Effector memory CD8-positive, alpha-beta T cell (primary cell): ENCODE measurements at places on chromosomes 1 and 21.

DNA sequence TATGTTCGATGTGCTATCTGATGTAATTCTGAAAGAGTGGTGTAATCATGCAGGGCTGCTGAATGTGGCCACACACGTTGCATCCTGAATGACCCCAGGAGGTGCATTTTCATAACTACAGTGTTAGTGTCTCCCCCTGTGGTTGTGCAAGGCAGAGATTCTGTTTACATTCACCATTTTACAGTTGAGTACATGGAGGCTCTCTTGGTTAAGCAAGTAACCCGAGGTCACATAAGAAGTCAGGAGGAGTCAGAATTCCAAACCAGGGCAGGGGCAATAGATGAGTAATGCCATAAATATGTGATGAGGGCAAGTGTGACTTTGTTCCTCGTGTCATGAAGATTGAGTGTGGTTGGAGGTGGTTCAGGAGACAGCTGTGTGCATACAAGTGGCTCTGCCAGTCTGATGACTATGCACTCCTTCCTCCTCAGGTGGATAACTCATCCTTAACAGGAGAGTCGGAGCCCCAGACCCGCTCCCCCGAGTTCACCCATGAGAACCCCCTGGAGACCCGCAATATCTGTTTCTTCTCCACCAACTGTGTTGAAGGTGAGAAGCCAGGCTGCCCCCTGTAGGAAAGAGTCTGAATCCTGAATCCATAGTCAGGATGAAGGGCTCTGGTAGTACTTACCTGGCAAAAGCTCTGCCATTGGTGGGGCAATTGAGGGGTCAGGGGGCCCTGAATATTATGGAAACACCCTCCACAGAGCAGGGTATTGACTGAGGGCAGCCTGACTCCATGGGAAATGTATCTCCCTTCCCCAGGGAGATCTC is 9.3 kb downstream of the ATP1A2 start:
- no peak for DNase-seq

DNA sequence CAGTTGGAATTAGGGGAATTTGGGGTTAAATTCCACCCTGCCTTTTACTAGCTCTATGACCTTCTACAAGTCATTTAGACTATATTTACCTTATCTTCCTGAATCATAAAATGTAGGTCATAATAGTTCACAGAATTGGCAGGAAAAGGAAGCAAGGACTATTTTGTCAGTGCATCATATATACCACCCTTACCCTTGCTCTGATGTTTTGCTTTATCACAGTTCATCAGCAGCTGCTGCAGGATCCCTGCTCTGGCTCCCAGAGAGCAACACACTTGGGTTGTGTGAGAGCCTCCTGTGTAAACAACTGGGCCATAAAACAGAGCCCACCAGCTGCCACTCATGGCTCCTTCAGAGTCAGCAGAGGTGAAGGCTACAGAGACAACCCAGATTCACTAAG is 631.6 kb upstream of the CAMK1G start:
- no peak for DNase-seq

- no peak for DNase-seq
These were observed 22.8 kb downstream of the WDR26 start for GRCh38 chr1:224411766-224412165.

- DNase-seq: no peak
These were observed 20.5 kb downstream of the MAPKAPK2 start for GRCh38 chr1:206705191-206705590.

DNA sequence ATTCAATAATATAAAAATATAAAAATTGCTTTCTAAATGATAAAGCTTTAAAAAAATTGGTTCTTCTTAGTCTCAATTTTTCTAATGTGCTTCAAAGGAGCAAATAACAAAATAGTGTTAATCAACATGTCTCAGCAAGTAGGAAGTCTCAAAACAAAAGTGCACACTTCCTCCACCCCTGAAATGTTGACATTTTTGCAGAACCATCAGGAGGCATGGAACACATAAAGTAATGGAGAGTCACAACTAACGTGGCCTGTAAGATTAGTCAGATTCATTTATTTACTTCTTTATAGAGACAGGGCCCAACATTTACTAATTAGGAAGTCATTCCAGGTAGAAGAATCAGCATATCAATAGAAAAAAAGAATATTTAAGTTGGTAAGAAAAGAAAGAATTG is 34.9 kb upstream of the FMO2 start:
- no peak for DNase-seq

GRCh38 chr1:119084798-119085197 is 55.7 kb downstream of the WARS2 start:
- DNase-seq: no peak

GRCh38 chr1:177444997-177445746 is 274.4 kb downstream of the BRINP2 start:
- DNase-seq: no peak
